ENCODE measurements at places on chromosomes 12 and 14.

DNA sequence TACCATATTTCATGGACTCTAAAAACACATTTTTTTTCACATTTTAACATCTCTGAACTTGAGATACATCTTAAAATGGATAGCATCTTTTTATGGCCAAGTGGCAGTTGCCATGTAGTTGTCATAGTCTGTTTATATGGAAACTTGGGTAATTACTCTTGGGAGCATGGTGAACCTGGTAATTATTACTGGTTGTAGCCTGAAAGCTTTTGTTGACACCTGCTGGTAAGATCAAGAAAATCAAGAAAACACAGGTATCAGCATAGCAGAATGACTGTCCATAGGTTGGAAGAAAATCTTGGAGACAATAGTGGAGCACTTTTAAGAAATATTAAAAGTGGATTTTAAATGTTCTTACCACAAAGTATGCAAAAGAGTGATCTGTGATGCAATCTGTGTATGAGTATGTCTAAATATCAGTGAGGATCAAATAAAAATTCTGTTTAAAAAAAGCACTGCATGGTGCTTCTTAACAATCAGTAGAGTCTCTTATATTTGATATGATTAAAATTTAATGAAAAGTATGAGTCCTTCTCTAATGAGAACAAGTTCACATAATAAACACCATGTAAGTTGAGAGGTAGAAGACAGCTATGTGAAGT lies 44.2 kb downstream of the TTC8 start:
- H3K36me3 ChIP-seq = no peaks in the 10 kb centered on the region
- no peaks in the 10 kb centered on the region for H3K4me1 ChIP-seq
- H3K27ac ChIP-seq = no peak overlapping the region
- H3K27me3 ChIP-seq = no peaks in the 10 kb centered on the region
- no peak overlapping the region for H3K4me3 ChIP-seq

DNA sequence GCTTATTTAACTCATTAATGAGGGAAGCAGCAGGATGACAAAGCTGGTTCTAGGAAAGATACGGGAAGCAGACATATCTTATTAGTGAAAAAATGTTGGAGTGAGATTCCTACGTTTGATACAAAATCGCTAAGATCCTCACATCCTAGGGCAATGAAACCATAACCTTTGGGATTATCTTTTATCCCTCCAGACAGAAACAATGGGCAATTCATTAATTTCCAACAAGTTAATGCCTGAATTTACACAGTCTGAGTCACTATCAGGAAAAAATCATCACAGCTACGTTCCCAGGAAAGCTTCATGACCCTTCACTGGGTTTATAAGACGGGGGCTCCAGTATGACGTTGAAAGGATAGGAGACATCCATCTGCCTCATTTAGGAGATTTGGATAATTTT lies 45.0 kb downstream of the SLC24A4 start:
- H3K4me1 ChIP-seq = no peaks in the 10 kb centered on the region
- no peaks in the 10 kb centered on the region for H3K27me3 ChIP-seq
- no peaks in the 10 kb centered on the region for H3K36me3 ChIP-seq
- no peak overlapping the region for H3K4me3 ChIP-seq
- H3K27ac ChIP-seq = no peak overlapping the region
- DNase-seq = no peak

DNA sequence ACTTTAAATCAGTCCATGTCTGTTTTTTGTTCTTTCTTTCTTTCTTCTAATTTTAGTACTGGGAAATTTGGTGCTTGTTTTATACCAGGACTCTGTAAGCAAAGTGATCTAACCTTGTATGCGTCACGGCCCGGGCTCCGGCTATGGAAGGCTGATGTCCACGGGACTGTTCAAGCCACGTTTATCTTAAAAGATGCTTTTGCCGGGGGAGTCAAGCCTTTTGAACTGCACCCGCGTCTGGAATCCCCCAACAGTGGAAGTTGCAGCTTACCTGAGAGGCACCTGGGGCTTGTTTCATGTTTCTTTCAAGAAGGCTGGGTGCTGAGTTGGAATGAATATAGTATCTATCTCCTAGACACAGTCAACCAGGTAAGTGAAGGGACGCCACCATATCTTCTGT lies 62.2 kb downstream of the TECPR2 start:
- H3K4me1 ChIP-seq = no peaks in the 10 kb centered on the region
- H3K4me3 ChIP-seq = no peak overlapping the region
- peaks cover 2% of the 10 kb centered on the region for H3K36me3 ChIP-seq
- no peaks in the 10 kb centered on the region for H3K27me3 ChIP-seq
- H3K27ac ChIP-seq = no peak overlapping the region
- DNase-seq = no peak

GRCh38 chr12:43880547-43880946 lies 44.7 kb downstream of the TMEM117 start:
- no peak for DNase-seq
- H3K27me3 ChIP-seq = no peaks in the 10 kb centered on the region
- no peaks in the 10 kb centered on the region for H3K36me3 ChIP-seq
- no peak overlapping the region for H3K27ac ChIP-seq
- H3K4me1 ChIP-seq = peaks cover 4% of the 10 kb centered on the region
- no peak overlapping the region for H3K4me3 ChIP-seq

GRCh38 chr12:26018926-26019325 lies 60.4 kb downstream of the RASSF8 start:
- peak; percentile 71 for DNase-seq
- no peaks in the 10 kb centered on the region for H3K27me3 ChIP-seq
- no peak overlapping the region for H3K27ac ChIP-seq
- H3K4me1 ChIP-seq = no peaks in the 10 kb centered on the region

DNA sequence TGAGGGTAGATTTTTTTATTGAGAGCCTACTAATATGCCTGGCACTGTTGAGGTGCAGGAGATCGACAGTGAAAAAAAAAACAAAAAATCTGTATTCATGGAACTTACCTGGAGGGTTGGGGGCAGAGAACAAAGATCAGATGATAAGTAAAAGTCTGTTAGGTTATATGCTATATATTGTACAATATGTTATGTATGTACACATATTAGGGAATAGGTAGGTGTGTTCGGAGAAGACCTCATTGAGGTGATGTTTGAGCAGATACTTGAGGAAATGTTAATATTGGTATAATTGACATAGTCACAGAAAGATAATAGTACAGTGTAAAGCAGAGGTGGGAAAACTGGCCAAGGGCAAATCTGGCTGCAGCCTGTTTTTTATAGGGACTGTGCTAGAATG lies 5.6 kb downstream of the ARF6 start:
- H3K27me3 ChIP-seq = no peaks in the 10 kb centered on the region
- H3K27ac ChIP-seq = no peak overlapping the region
- no peaks in the 10 kb centered on the region for H3K4me1 ChIP-seq
- no peak for DNase-seq
- H3K36me3 ChIP-seq = peaks cover 5% of the 10 kb centered on the region

DNA sequence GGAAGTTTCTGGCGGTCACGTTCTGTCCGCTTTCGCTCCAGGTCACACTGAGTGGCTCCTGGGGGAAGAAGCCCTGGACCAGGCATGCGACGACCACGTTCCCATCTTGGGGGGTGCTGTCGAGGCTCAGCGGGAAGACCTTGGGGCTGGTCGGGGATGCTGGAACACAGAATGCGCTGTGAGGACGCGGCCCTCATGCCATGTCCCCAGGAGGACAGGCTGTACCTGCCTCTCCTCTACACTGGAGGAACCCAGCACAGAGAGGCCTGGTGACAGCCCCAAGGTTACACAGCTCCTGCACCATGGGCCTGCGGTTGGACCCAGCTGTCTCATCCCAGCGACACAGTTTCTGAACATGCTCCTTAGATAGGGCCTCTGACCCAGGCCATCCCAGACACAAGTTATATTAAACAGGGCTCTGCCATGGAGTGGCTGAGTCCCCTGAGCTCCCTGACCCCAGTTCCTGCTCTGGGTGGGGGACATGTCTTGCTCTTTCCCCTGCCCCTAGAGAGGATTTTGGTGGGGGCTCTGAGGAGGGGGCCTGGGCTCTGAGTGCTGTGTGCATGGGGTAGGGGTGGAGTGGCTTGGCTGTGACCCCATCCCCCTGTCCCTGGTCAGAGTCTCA lies 62.0 kb downstream of the TMEM121 start:
- no peak for DNase-seq
- no peaks in the 10 kb centered on the region for H3K4me1 ChIP-seq
- H3K4me3 ChIP-seq = no peak overlapping the region
- no peak overlapping the region for H3K27ac ChIP-seq
- no peaks in the 10 kb centered on the region for H3K27me3 ChIP-seq
- H3K36me3 ChIP-seq = no peaks in the 10 kb centered on the region

DNA sequence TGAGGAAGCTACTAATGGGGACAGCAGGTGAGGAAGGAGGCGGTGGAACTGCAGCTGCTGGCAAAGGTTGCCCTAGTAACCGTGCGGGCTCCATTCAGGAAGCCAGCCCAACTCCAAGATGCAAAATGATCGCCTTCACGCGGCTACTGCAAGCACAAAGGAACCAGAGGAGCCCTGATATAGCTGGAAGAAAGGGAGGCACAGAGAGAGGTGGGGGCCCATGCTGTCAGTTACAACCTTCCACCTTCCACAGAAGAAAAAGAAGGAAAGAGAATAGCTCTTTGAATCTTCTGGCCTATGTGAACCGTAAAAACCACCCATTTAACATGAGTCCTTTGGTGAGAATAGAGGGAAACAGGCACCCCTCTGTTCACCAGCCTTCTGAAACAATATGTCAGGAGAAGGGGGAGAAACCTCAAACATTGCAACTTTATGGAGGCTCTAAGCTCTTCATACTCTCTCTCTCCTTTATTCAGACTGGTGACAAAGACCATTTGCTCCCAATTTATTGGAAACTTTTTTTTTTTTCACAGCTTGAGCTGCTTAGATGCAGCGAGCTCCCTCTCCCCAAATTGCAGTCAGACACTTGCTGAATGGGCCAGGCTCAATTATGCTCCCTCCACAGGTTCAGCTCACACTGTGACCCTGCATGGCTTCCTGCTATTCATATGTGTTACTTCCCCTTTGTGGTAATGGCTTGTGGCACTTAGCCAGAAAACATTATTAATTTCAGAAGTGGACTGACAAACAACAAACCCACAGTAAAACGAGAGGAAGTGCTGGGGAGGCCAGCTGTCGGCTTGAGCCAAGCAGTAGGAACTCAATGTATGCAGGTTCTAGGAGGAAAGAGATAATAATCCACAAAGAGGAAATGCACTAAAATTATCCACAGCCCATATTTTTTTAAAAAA lies 6.2 kb downstream of the DUSP6 start:
- peaks cover 6% of the 10 kb centered on the region for H3K36me3 ChIP-seq
- no peak for DNase-seq
- peaks cover 2% of the 10 kb centered on the region for H3K4me1 ChIP-seq
- peaks cover 3% of the 10 kb centered on the region for H3K27me3 ChIP-seq
- no peak overlapping the region for H3K4me3 ChIP-seq
- H3K27ac ChIP-seq = no peak overlapping the region

- no peak overlapping the region for H3K4me3 ChIP-seq
- no peak overlapping the region for H3K27ac ChIP-seq
- no peak for DNase-seq
- peaks cover 2% of the 10 kb centered on the region for H3K4me1 ChIP-seq
Measured at GRCh38 chr14:20755037-20755436, 9.3 kb downstream of the EDDM3A start.

DNA sequence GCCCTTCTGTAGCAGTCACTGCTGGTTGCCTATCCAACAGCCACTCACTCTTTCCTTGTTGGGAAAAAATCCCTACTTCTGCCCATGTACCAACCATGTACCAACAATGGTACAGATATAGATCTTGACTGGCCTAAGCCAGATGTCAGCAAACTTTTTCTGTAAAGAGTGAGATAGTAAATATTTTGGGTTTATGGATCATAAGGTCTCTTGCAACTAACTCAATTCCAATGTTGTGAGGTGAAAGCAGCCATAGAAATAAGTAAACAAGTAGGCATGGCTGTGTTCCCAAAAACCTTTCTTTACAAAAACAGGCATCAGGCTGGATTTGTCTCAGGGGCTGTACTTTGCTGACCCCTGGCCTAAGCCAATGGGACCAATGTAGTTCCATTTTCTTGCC lies 73.5 kb downstream of the ARMH4 start:
- no peak overlapping the region for H3K4me3 ChIP-seq
- DNase-seq = no peak
- H3K4me1 ChIP-seq = peaks cover 4% of the 10 kb centered on the region
- H3K36me3 ChIP-seq = peaks cover 2% of the 10 kb centered on the region
- no peaks in the 10 kb centered on the region for H3K27me3 ChIP-seq

DNA sequence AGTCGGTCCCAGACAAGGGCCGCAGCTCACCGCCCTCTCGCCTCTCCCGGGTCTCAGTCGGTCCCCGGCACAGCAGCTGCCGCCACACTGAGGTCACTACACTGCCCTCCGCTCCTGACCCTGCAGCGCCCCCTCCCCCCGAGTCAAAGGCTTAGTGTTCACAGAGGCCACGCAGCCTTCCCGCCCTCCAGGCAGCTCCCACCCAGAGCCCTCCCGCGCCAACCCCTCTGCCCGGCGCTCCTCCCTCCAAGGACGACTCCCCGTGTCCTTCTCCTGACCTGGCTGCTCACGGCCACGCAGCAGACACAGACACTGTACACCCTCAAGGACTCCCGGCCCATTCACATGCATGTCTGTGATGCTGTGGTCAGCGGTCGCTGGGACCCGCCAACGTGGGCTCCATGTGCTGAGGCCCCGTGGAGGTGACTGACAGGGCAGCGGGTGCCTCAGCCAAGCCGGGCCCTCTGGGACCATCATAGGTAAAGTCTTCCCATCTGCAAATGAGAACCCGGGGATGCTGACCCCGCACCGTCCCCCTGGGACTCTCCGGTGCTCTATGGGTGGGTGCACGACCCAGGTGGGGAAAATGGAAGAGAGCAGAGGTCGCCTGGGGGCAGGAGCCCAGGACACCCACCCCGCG lies 16.3 kb upstream of the GALNT9 start:
- no peaks in the 10 kb centered on the region for H3K4me1 ChIP-seq
- DNase-seq = no peak
- no peak overlapping the region for H3K4me3 ChIP-seq
- no peaks in the 10 kb centered on the region for H3K36me3 ChIP-seq
- H3K27me3 ChIP-seq = no peaks in the 10 kb centered on the region

GRCh38 chr14:21039585-21040369 lies 2.4 kb upstream of the RNASE7 start:
- no peaks in the 10 kb centered on the region for H3K36me3 ChIP-seq
- H3K27me3 ChIP-seq = no peaks in the 10 kb centered on the region
- no peak overlapping the region for H3K27ac ChIP-seq
- peak; percentile 59 for DNase-seq
- no peak overlapping the region for H3K4me3 ChIP-seq

- no peak overlapping the region for H3K27ac ChIP-seq
- H3K27me3 ChIP-seq = no peaks in the 10 kb centered on the region
- H3K4me3 ChIP-seq = no peak overlapping the region
- no peaks in the 10 kb centered on the region for H3K4me1 ChIP-seq
Measured at GRCh38 chr12:107545737-107546353, 139.8 kb upstream of the PWP1 start.
